Stimulated activated CD8-positive, alpha-beta memory T cell treated with anti-CD3 and anti-CD28 coated beads, Interleukin-7, amount 100 ng/mL, for 24 hours (primary cell): ENCODE measurements at places on chromosomes 7 and 10.

DNA sequence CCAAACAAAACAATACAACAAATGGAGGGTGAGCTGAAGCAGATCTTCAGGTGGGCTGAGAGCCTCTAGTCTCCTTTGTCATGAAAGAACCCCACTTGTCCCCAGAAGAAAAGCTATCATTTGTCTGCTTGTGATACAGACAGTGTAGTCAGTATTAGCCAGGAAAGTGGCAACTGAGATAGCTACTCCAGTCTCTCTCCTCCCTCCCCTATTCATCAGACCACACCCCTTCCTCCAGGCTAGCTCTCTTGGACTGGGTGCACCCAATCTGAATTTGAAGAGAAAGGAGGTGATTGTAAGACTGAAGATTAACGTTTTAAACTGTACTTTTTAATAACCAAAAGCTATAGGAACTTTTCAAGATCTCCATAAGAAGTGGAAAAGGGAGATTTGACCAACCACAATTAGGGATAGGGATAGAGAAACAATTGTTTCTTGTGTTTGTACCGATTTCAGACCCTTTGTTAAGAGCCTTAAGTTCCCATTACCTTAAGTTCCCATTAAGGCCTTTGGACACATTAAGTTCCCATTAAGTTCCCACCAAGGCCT is 14.1 kb downstream of the BMPR1A start:
- no peak for DNase-seq

- no peak for DNase-seq
These were observed 286.4 kb downstream of the BAMBI start for GRCh38 chr10:28963539-28964221.

DNA sequence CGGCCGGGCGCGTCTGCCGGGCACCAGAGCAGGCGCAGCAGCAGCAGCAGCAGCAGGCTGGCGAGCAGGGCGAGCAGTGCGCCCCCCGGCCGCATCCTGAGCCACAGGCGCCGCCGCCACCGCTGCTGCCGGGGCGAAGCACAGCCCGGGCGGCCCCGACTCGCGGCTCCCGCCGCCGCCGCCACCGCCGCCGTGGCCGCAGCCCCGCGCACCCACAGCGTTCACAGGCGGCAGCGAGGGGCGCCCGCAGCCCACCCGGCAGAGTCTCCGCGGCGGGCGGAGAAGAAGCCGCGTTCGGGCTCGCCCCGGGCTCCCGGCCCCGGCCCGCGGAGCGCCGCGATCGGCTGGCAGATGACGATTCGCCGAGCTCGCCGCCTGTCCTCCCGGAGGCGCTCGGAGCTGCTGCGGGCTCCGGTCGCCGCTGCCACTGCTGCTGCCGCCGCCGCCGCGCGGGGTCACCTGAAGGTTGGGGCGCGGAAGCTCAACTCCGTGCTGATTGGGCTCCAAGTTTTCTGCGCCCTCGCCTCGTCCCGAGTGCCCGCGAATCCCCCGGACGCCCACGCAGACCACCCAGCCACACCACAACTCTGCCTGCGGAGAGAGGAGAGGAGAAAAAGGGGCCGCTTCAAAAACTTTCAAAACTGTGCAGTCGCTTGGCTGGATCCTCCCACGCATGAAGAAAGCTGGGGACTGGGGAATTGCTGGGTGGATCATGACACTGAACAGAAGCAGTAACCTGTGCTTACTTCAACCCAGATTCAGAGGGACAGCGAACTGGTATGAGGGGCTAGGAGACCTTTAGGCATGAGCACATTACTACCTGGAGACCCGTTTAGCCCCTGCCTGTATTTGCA is at the start of gene ST8SIA6:
Gene ST8SIA6 (minus strand): TSS at position 435 of the 854 bp plus-strand sequence. CDS start 340 bp downstream, at position 95.
- DNase-seq: no peak

GRCh38 chr7:28872226-28872625 is 85.9 kb downstream of the TRIL start:
- no peak for DNase-seq

- DNase-seq: no peak
These were observed 103.1 kb downstream of the NRF1 start for GRCh38 chr7:129714514-129715063.

- DNase-seq: no peak
These were observed 100.4 kb upstream of the SEMA3A start for GRCh38 chr7:84294847-84295455.

DNA sequence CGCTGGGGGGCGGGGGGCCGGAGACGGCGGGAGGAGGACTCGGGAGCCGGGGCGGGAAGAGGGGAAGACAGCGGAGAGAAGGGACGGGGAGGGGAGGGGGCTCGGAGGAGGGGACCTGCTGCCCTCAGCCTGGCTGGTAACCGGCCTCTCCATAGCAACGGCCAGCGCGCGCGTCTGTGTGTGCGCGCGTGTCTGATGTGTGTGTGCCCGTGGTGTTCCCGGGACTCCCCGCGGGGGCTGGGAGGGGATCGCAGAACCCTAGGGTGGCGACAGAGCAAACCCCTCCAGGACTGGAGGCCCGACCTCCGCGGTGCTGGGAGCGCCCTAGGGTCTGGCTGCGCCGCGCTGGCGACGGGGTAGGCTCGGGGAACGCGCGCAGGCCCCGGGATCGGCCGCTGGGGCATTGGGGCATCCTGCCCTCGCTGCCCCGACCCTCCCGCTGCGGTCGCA is 356.3 kb downstream of the DNAJB6 start:
- no peak for DNase-seq

DNA sequence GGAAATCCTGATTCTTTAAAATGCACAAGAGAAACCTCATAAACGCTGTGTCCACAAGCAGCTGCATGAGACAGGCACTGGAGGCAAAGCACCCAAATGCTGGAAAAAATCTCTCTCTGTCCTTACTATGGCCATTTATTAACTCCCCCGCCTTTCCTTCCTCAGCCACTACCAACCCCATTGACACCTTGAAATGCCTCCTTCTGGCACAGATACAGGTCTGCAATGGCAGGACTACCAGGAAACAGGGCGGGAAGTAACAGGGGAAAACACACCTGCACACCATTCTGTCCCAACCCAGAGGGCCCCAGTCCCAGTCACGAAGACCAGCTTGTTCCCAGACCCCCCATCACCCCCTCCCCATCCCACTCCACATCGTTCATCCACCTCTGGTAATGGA is 224.3 kb downstream of the PARD3 start:
- no peak for DNase-seq

DNA sequence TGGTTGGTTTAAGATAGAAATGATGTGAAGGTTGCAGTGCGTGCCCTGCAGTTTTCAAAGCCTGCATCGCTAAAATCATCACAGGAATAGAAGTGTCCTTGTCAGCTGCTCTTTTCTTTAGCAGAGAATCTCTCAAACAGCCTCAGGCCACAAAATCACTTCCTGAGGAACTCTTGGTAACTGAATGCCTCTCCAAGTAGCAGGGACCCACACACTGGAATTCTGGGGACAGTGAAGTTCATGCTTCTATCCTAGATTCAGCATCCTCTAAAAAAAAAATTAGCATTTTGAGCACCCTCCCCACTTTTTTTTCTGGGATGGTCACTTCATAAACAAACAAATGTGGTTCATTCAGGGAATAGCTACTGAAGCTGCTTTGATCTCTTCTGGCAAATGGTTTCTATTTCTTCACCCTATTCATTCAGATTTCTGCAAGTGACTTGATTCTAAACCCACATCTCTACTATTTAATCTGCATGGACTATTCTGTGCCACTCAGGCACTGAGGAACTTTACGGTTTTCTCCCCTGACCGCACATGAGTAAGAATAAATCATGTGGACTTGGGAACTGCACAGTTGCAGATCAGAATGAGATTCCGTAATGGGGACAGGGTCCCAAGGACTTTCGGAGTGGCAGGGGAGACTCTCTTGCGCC is 306.9 kb downstream of the FRMD4A start:
- DNase-seq: no peak

DNA sequence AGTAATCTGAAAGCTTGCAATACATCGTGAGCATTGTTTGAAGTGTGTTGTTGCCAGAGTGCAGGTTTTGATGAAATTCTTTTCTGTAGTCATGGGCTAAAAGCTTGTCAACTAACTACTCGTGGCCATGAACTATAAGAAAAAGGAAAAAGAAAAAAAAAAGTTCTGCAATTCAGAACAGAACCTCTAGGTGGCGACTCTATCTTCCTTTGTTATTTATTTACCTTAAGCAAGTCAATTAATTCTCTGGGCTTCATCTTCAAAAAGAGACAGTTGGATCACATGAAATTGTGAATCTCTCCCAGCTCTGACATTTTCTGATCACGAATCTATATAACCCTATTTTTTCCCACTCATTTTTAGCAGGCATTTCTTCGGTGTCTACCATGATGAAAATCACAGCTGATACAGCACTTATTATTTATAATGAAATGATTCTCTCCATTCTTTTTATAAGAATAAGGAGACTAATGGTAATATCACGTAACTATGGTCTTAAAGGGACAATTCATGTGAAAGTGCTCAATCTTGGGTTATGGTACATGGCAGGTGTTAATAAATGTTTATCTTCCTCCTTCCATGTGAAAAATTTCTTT is 18.8 kb downstream of the TMEM196 start:
- DNase-seq: no peak

DNA sequence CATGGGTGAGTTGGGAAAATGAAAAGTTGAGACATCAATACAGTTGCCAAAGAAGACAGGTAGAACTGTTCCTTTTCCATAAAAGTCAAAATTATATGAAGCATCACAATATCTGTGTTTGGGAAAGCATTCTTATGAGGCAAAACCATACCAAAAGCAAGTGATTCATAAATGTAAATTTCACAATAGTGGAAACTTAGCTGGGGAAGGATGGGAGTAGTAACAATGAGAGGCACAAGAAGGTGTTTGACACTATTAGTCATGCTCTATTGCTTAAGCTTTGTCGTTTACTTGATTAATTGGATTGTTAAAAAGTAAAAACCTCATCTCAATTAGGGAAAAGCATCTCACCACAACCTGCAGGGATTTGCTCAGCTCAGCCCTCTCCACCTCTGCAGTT is 240.2 kb downstream of the C7orf25 start:
- DNase-seq: no peak

DNA sequence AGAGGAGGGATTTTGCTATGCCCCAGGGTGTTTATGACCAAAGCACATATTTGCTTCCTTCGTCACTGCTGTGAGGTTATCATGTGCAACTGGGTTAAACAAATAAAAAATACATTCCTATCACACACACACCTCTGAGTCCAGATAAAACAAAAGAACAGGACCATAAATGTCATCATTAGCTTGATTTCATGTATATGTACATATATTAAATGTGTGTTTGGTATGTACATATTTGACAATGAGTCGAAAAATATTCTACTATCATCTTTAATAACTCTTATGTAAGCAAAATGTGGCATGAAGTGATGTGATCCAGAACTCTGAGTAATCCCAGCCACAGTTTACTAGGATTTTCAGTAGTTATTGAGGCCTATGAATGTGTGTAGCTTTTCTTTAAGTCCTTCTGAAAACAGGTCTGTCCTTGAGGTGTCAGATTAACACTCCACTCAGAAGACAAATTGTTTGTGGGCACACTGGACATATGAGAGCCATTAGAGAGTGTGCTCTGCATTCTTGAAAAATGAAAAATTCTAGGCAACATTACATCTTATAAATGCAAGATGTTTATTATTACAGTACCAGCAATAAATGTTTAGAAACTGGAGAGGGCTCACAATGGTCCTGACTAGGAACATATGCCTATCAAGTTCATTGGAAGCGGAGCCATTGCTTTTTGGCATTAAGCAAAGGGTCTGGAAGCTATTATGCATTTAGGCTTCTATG is 335.1 kb upstream of the SEMA3A start:
- DNase-seq: no peak

- DNase-seq: no peak
These were observed 428.3 kb upstream of the NPVF start for GRCh38 chr7:25656581-25657026.

DNA sequence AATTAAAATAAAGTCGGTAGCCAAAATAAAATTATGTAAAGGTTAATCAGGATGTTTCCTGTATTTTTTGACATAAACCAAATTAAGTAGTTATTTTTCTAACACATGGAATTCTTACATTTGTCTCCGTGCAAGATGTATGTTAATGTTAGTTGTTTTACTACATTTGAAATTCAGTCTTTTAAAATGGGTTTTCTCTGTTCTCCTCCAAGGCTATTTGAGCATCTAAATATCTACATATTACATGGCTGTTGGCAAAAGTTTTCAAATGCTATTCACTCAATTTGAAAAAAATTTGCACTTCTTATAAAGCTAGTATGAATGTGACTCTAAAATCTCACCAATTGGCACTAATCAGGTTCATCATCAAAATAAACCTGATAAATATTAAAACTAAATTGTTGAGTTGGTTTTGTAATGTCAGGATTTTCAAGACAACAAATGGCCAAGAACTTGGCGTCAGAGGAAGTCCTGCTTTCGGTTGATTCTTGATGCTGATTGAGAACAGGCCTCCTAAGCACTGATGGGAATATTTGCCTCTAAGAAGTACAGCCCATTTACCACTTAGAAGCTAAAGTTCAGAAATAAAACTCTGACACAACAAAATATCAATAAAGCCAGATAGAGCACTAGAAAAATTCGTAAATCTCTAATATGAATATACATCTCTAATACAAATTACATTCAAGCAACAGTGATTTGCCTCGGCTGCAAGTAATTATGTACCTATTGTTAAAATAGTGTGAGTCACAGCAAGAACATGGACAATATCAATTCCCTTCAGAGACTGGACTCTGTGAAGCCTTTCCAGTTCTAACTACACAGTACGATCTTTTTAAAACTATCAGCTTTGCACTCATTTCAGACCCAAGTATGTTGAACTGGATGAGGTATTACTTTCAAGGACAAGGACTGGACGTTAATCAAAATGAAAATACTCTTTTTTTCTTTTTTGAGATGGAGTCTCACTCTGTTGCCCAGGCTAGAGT is 733.1 kb upstream of the C7orf33 start:
- DNase-seq: no peak

- DNase-seq: no peak
These were observed 6.3 kb upstream of the SNX13 start for GRCh38 chr7:17946591-17946990.
